Suppressor macrophage (primary cell): ENCODE measurements at places on chromosomes 7 and 10.
A peak's percentile ranks its signal among the peaks of the same experiment; 100 is the strongest.

GRCh38 chr7:45649560-45650346 is 75.6 kb downstream of the ADCY1 start:
- DNase-seq = no peak

- no peak for DNase-seq
These were observed 9.2 kb upstream of the EPHA1 start for GRCh38 chr7:143417734-143418383.

DNA sequence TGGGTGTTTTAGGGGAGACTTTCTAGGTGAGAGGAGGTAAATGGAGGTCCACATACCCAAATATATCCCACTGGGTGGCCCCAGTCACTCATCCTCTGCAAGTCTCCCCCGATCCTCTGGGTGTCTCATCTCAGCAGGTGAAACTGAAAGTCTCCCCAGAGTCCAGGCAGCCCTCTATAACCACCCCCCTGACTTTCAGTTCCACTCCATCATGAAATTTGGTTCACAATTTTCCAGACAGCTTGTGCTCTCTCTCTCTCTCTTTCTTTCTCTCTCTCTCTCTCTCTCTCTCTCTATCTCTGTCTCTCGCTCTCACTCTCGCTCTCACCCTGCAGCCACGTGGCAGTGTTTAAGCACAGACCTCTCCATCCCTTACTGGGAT is 56.7 kb upstream of the ELN start:
- no peak for DNase-seq

- DNase-seq = peak; percentile 80
These were observed 120.0 kb downstream of the SRPK2 start for GRCh38 chr7:105268511-105269392.

- DNase-seq = no peak
These were observed 2.6 kb downstream of the MYO1G start for GRCh38 chr7:44976040-44976745.

DNA sequence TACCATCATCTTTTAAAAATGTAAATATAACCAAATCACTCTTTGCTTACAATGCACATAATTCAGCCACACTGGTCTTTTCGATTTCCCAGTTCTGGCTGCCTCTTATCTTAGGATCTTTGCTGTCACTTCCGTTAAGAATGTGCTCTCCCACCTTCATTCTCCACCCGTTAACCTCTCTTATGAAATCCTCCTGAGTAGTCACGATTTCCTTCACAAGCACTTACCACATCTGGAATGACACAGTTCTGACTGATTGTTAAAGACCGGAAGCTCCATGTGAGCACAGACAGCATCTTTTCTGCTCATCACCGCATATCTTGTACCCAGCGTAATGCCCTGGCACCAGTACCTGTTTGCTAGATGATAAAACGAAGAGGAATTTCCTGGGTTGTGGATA is 84.3 kb downstream of the CUL2 start:
- DNase-seq = peak; percentile 48

- DNase-seq = no peak
These were observed 377.7 kb upstream of the KLF6 start for GRCh38 chr10:4162571-4163286.

DNA sequence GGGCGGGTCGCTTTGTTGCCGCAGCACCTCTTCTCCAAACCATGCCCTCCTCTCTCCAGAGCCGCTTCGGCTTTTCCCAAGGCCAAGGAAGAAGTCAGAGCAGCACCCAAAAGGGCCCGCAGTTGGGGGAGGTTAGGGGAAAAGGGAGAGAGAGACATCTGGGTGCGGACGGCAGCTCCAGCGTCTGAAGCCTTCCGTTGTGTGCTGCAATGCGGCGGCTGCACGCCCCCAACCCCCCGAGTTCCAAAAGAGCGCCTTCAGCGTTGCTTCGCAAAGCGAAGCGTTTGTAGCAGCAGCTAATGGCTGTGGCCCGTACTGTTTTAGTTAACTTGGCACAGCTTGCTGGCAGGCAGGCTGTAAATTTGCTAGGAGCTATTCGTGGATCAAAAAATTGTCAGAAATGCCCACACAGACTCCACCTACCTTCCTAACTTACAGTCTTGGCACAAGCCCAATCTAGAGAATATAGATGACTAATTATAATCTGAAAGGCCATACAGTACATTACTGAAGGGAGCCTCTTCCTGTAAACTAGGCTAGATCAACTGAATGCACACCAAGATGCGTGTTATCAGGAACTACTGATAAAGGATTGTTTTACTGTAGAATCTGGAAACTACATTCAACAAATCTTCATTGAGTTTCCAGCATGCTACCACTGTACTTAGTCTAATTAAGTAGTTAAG is 1.1 kb upstream of the KBTBD2 start:
- peak; percentile 74 for DNase-seq

DNA sequence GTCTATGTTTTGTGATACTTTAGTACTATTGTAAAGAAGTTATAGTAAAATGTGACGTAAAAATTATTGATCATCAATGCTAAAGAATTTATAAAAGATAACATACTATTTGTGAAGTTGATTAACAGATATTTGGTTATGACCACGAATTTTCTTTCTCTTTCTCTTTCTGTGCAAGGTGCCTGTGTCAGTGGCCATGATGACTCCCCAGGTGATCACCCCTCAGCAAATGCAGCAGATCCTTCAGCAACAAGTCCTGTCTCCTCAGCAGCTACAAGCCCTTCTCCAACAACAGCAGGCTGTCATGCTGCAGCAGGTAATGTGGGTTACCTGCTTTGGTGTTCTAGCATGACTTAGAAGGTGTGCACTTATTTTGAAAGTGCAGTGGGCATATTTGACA is 213.7 kb downstream of the FOXP2 start:
- DNase-seq = no peak

- DNase-seq = no peak
These were observed 20.0 kb downstream of the KIAA1549 start for GRCh38 chr7:138961159-138961558.

- DNase-seq = no peak
These were observed 38.5 kb downstream of the AMZ1 start for GRCh38 chr7:2726316-2727018.

DNA sequence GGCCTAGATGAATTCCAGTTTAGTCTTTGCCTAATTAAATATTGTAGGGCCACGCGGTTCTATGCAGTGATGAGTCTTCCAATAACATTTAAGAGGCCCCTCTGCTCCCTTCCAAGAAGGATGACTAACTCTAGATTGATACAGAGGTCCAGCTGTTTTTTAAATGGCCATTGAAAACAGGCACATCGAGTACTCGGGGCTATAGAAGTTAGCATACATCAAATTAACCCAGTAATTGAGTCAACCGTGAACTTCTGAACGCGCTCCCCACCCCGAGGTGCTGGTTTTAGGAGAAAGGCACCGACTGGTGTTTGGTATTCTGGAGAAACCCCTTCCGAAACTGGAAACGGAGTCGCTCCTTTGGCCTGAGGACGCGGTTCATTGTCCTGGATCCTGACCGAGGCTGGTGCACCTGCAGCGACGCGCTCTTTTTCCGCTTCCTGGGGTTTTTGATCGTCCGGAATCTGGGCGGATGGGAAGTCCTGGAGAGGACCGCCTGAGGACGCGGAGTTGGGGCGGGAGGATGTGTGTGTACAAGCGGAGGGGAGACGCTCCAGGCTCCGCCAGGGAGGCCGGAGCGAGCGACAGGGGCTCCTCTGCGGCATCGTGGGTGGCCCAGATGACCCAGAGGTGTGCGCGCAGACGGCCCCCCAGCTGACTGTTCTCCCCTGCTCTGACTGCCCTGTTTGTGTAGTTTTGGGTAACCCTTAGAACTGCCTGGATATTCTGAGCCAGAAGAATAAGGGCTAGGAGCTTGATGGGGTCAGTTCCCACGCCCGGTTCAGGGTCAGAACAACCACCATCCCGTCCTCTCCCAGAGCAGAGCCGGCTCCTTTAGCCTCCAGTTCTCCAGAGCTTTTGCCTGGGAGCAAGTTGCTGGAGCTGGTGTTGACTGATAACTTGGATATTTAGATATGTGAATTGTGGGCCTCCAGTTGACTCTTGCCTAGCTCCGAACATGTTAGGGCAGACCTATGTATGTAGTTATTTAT is 711 bp downstream of the FAM221A start:
- peak; percentile 62 for DNase-seq

GRCh38 chr7:120926943-120927346 is 23.6 kb upstream of the ING3 start:
- no peak for DNase-seq

GRCh38 chr10:107616031-107616430 is 451.5 kb upstream of the SORCS1 start:
- no peak for DNase-seq

DNA sequence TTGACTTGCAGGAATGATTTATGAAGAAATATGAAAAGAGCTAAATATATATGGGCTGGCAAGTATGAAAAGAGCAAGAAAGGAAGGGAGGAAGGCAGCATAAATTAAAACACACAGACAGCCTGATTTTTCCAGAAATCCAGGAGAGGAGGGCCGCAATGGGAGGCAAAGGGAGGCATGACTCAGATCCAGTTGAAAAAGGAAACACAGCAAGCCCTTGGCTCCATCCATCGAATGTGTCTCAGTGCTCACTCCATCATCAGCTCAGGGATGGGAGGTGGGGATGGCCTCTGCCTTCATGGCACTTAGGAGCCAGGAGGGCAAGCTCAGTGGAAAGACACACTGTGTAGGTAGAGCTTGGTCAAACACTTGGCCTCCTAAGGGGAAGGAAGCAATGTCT is 75.7 kb upstream of the PDZD8 start:
- no peak for DNase-seq

DNA sequence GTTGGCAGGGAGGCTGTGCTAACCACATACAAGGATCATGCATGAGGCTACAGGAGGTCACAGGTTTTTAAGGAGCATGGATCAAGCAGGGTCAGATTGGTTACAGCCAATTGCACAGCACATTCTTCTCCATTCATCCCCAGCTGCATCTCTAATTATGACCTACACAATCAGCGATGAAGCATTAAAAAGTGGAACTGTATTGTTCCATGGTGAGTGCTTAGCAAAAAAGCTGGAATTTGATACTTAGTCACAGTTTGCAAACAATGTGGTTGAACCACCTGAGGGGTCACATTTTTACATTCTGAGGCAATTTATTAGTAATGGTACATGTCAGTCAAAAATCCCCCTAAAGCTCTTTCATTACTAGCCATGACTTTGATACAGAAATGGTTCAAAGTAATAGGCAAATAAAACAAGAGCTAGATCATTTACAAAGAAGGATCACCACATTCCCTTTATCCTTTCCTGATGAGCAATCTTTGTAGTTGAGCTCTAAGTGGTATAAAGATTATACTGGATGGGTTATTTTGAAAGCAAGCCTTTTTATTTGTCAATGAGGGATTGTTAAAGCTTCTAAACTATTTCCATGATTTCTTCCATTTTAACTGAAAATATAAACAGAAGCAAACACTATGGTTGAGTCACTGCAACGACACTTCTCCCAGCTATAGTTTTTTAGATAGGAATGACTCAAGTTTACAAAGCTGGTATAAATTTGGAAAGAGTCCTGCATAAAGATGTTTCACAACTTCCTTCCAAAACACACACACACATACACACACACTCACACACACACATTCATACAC is 217.8 kb upstream of the SEMA3A start:
- no peak for DNase-seq

DNA sequence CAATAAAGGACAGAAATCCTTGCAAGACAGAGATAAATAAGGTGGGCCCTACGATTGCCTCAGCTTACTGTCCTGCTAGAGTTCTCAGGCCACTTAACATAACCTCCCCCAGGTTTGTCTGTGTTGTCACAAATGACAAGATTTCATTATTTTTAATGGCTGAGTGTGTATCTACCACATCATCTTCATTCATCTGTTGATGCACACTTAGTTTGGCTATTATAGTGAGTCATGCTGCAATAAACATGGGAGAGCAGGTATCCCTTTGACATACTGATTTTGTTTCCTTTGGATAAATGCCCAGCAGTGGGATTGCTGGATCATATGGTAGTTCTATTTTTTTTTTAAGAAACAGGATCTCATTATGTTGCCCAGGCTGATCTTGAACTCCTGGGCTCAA is 60.6 kb downstream of the PRTFDC1 start:
- no peak for DNase-seq

DNA sequence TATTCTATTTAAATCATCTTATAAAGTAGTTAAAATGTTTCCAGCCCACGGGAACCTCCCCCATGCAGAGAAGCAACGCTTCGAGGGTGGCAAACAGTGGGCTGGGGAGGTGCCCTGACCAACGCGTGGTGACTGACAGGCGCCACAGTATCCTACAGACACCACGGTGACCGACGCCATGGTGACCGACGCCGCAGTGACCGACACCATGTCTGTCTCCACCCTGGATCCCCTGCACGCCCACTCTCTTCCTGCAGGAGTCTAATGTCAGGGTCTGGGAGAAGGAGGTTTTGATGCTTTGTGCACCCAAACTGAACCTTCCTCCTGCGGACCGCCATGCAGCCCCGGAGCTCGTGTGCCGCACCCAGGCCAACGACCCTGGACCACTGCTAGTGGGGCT is 464.4 kb downstream of the PTPRN2 start:
- no peak for DNase-seq

DNA sequence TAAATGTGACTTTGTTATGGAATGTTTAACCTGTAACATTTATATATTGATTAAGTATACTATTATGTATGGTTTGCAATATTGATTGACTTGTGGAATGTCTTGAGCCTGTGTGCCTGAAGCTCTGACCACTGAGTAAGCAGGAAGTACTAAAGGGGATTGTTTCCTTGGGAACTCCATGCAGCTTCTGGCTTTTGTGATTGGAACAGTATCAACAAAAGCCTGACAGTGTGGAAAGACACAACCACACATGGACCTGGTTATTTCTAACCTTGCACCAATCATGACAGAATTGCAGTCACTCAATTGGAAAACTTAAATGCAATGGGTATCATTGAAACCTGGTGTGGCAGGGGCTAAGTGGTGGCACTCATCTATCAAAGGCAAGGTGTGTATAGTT is 45.5 kb upstream of the PIK3CG start:
- no peak for DNase-seq

DNA sequence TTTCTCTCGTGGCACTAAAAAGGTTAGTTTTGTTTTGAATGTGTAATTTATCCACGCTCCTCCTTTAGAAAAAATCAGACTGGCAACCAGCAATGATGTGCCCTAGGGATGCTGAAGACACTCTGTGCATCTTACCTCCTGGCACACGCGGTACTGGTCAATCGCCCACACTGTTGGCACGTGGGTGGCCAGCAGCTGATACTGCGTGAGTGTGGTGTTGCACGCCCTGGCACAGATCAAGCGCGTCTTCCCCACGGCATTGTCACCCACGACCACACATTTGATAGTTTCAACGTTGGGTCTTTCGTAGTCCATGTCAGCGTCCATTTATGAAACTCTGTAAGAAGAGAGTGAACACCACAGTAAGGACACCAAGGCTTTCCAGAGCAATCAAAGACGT is 32.8 kb downstream of the RHOBTB1 start:
- DNase-seq = no peak
